CD8-positive, alpha-beta memory T cell (primary cell): ENCODE measurements at places on chromosomes 7 and 10.
A peak's percentile ranks its signal among the peaks of the same experiment; 100 is the strongest.

DNA sequence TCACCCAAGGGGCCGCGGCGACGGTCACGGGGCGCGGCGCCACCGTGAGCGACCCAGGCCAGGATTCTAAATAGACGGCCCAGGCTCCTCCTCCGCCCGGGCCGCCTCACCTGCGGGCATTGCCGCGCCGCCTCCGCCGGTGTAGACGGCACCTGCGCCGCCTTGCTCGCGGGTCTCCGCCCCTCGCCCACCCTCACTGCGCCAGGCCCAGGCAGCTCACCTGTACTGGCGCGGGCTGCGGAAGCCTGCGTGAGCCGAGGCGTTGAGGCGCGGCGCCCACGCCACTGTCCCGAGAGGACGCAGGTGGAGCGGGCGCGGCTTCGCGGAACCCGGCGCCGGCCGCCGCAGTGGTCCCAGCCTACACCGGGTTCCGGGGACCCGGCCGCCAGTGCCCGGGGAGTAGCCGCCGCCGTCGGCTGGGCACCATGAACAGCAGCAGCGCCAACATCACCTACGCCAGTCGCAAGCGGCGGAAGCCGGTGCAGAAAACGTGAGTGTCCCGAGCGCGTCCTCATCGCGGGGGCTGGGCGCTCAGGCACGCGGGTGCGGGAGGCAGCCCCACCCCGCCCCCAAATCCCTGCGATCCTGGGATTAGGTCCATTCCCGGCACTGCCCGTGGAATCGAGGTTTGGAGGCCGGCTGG is 509 bp downstream of the AHR start:
- H3K4me1 ChIP-seq, result peaks cover 26% of the 10 kb centered on the region
- H3K27ac ChIP-seq, result peak overlapping the region; percentile 75
- peak; percentile 45 for DNase-seq
- peak overlapping the region; percentile 75 for H3K4me3 ChIP-seq
- H3K27me3 ChIP-seq, result no peaks in the 10 kb centered on the region

- H3K36me3 ChIP-seq, result no peaks in the 10 kb centered on the region
- H3K27ac ChIP-seq, result peak overlapping the region; percentile 12
- H3K27me3 ChIP-seq, result no peaks in the 10 kb centered on the region
- no peak overlapping the region for H3K4me3 ChIP-seq
Measured at GRCh38 chr7:924541-925231, 29.8 kb downstream of the ADAP1 start.

DNA sequence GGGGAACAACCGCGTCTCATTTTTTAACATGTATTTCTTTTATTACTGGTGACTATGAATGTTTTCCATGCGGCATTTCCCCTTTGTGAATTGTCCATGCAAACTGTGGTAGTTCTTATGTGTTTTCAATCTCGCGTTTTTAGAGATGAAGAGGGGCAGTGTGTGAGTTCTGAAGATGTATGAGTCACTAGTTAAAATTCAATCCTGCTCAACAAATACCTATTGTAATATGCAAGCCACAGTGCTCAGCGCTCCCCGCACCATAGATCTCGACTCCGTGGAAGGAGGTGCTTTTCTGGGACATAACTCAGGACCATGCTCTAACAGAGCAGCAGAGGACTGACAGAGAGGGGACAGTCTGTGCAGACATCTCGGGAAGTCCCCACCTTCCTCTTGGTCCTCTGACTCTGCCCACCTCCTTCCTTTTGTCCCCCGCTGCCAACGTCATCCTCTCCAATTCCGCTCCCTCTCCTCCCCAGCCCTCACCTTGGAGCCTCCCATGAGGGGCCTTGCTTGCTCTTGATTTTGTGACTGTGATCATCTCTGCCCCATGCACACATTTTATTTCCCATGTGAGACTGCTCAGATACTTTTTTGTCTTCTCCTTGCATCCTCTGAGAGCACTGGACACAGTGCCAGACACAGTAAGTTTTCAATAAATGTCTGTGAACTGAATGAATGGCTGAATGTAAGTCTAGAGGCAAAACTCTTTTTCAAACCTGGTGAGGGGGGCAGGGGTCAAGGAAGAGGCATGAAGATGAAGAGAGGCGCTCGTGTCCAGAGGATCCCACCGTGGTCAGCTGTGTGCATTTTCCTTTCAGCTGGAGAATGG is 42.7 kb upstream of the PLEKHA1 start:
- H3K27ac ChIP-seq, result no peak overlapping the region
- no peaks in the 10 kb centered on the region for H3K4me1 ChIP-seq
- no peak overlapping the region for H3K4me3 ChIP-seq

GRCh38 chr10:118534136-118534535 is 61.3 kb downstream of the PRLHR start:
- H3K27ac ChIP-seq, result no peak overlapping the region
- DNase-seq, result no peak
- H3K4me3 ChIP-seq, result no peak overlapping the region
- no peaks in the 10 kb centered on the region for H3K27me3 ChIP-seq
- H3K36me3 ChIP-seq, result no peaks in the 10 kb centered on the region
- no peaks in the 10 kb centered on the region for H3K4me1 ChIP-seq

- no peaks in the 10 kb centered on the region for H3K4me1 ChIP-seq
- no peak overlapping the region for H3K4me3 ChIP-seq
- no peak for DNase-seq
- no peaks in the 10 kb centered on the region for H3K36me3 ChIP-seq
- no peaks in the 10 kb centered on the region for H3K27me3 ChIP-seq
- no peak overlapping the region for H3K27ac ChIP-seq
Measured at GRCh38 chr7:86947929-86948328, 111.5 kb downstream of the ELAPOR2 start.

GRCh38 chr7:15558756-15559155 is 3.1 kb downstream of the AGMO start:
- H3K4me3 ChIP-seq, result no peak overlapping the region
- no peak overlapping the region for H3K27ac ChIP-seq
- no peaks in the 10 kb centered on the region for H3K27me3 ChIP-seq
- no peak for DNase-seq
- H3K4me1 ChIP-seq, result no peaks in the 10 kb centered on the region

DNA sequence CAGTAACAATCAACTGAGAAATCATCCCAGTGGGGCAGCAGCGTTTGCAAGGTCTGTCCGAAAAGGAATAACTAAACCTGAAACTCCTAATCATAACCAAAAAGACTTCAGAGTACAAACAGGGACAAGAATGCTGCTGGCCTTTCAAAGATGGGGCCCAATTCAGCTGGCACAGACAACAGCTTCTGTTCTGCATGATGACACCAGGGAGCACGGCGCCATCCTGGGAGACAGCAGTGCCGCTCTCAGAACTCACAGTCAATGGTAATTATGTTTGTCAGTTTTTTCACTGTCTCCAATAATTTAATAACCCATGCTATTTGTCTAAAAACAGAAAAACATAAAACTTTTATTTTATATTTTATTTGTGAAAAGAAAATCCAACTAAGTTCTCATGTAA is 90.0 kb downstream of the LARP4B start:
- DNase-seq, result no peak
- H3K36me3 ChIP-seq, result peaks cover 13% of the 10 kb centered on the region
- no peak overlapping the region for H3K27ac ChIP-seq
- peaks cover 5% of the 10 kb centered on the region for H3K4me1 ChIP-seq
- H3K4me3 ChIP-seq, result no peak overlapping the region

- H3K27ac ChIP-seq, result no peak overlapping the region
- no peak for DNase-seq
- H3K27me3 ChIP-seq, result no peaks in the 10 kb centered on the region
- H3K4me1 ChIP-seq, result peaks cover 37% of the 10 kb centered on the region
- no peaks in the 10 kb centered on the region for H3K36me3 ChIP-seq
- H3K4me3 ChIP-seq, result no peak overlapping the region
Measured at GRCh38 chr10:96588616-96589419, 2.0 kb upstream of the TM9SF3 start.

- no peak overlapping the region for H3K27ac ChIP-seq
- H3K4me1 ChIP-seq, result peaks cover 18% of the 10 kb centered on the region
- no peaks in the 10 kb centered on the region for H3K27me3 ChIP-seq
- H3K36me3 ChIP-seq, result no peaks in the 10 kb centered on the region
- DNase-seq, result no peak
Measured at GRCh38 chr10:60235001-60235400, 154.7 kb downstream of the ANK3 start.

- no peak overlapping the region for H3K27ac ChIP-seq
- no peaks in the 10 kb centered on the region for H3K27me3 ChIP-seq
- H3K4me3 ChIP-seq, result no peak overlapping the region
- H3K4me1 ChIP-seq, result no peaks in the 10 kb centered on the region
- DNase-seq, result no peak
- H3K36me3 ChIP-seq, result no peaks in the 10 kb centered on the region
Measured at GRCh38 chr10:78529262-78529661, 495.6 kb downstream of the RPS24 start.

DNA sequence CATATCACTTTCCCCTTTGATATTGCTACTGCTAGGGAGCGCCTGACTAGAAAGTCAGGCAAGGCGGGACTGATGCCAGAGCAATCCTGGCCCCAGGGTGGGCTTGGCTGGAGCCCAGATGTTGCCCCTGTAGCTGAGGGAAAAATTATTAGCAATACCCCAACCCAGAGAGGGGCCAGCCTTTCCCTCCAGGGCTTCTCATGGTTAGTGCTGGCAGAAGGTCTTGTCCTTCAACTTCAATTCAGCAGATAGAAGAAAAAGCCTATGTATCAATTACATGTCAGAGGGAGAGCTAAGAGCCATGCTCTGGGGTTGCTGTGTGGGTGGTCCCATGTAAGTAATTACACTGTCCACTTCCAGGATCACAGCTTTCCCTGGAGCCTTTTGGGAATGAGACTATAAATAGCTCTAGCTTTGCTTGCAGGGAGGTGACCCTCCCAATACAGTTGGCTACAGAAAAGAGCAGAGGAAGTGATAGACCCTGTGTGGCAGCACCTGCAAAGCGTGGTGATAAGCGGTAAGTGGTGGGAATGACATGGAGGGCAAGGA is 579.1 kb downstream of the CCSER2 start:
- DNase-seq, result no peak
- H3K27ac ChIP-seq, result no peak overlapping the region
- H3K27me3 ChIP-seq, result no peaks in the 10 kb centered on the region
- no peaks in the 10 kb centered on the region for H3K36me3 ChIP-seq

DNA sequence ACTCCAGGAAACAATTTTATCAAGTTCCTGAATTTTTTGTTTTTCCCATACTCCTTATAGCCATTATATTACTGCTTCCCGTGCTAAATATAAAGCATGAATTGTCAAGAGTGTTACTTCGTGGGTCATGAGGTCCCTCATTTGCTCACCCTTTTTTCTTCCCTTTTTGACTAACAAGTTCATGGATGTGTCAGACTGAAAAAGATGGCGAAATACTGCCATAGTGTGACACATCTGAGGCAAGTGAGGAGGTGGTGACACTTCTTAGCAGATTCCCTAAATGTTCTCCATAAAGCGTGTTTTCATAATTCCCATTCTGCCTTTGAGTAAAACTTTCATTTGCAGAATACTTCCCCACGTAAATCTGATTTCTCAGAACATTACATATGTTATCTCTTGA is 269.6 kb upstream of the FZD1 start:
- H3K27ac ChIP-seq, result no peak overlapping the region
- H3K4me1 ChIP-seq, result no peaks in the 10 kb centered on the region
- no peak overlapping the region for H3K4me3 ChIP-seq
- H3K36me3 ChIP-seq, result no peaks in the 10 kb centered on the region
- DNase-seq, result no peak
- no peaks in the 10 kb centered on the region for H3K27me3 ChIP-seq

DNA sequence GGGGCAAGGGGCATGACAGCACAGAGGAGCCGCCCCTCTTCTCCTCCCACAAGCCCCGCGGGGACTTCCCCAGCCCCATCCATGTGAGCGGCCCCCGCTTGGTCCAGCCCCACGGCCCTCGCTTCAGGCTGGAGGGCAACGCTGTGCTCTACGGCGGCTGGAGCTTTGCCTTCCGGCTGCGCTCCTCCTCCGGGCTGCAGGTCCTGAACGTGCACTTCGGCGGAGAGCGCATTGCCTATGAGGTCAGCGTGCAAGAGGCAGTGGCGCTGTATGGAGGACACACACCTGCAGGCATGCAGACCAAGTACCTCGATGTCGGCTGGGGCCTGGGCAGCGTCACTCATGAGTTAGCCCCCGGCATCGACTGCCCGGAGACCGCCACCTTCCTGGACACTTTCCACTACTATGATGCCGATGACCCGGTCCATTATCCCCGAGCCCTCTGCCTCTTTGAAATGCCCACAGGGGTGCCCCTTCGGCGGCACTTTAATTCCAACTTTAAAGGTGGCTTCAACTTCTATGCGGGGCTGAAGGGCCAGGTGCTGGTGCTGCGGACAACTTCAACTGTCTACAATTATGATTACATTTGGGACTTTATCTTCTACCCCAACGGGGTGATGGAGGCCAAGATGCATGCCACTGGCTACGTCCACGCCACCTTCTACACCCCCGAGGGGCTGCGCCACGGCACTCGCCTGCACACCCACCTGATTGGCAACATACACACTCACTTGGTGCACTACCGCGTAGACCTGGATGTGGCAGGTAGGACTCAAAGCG is 5.1 kb downstream of the AOC1 start:
- H3K36me3 ChIP-seq, result no peaks in the 10 kb centered on the region
- peaks cover under 1% of the 10 kb centered on the region for H3K27me3 ChIP-seq
- no peak for DNase-seq
- H3K27ac ChIP-seq, result no peak overlapping the region
- H3K4me1 ChIP-seq, result no peaks in the 10 kb centered on the region

DNA sequence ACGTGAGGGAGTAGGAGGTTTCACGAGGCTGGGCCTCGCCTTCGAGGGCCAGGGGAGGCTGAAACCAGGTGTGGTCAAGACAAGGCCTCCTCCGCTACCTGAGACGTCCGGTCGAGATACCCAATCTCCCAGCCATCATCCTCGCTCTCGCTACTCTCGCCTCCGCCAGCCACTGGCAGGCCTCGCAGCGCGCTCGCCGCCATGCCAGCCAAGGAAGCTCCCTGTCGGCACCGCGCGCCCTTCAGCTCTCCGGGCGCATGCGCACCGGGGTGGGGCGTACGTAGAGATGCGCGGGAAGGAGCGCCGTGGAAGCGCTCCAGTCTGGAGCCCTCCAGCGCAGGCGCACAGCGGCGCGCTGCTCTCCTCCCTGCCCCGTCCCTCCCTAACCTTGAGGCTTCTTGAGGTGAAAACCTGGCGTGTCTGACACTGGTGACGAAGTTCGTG is at the start of gene ASZ1:
TSS of gene ASZ1 (minus strand) at position 236 of the 444 bp plus-strand sequence. CDS start at position 203, 33 bp downstream.
- H3K36me3 ChIP-seq, result no peaks in the 10 kb centered on the region
- H3K27ac ChIP-seq, result no peak within 1 kb of the TSS
- no peak within 1 kb of the TSS for H3K4me3 ChIP-seq
- no peak for DNase-seq
- no peaks in the 10 kb centered on the region for H3K4me1 ChIP-seq

GRCh38 chr10:70907637-70908405 is 19.5 kb upstream of the PCBD1 start:
- no peak for DNase-seq
- H3K36me3 ChIP-seq, result no peaks in the 10 kb centered on the region
- H3K4me3 ChIP-seq, result no peak overlapping the region
- no peaks in the 10 kb centered on the region for H3K4me1 ChIP-seq
- H3K27ac ChIP-seq, result no peak overlapping the region
- H3K27me3 ChIP-seq, result no peaks in the 10 kb centered on the region

- no peaks in the 10 kb centered on the region for H3K36me3 ChIP-seq
- no peaks in the 10 kb centered on the region for H3K4me1 ChIP-seq
- no peaks in the 10 kb centered on the region for H3K27me3 ChIP-seq
- H3K4me3 ChIP-seq, result no peak overlapping the region
- no peak for DNase-seq
Measured at GRCh38 chr7:67463983-67464382, 467.4 kb downstream of the TYW1 start.
